ENCODE measurements at places on chromosomes 7 and 10. TPM values are rescaled to one million over a fixed set of nuclear protein-coding genes. Genes with fewer than 3 reads are reported as not detected.

PAPOLB gene
- total RNA-seq: 0.25 TPM

PCGF6 gene
- total RNA-seq: 18.1 TPM

CTAGE4 gene
- total RNA-seq: not detected

GRCh38 chr7:24609570-24609969 is 36.3 kb downstream of the PALS2 start:
- peaks cover 3% of the 10 kb centered on the region for H3K4me1 ChIP-seq
- H3K4me3 ChIP-seq: no peak overlapping the region
- H3K27ac ChIP-seq: no peak overlapping the region
- no peak for DNase-seq
- no peaks in the 10 kb centered on the region for H3K27me3 ChIP-seq

GRCh38 chr7:159032753-159033472 is 111.8 kb downstream of the VIPR2 start:
- peaks cover 68% of the 10 kb centered on the region for H3K27me3 ChIP-seq
- no peak for DNase-seq
- H3K36me3 ChIP-seq: no peaks in the 10 kb centered on the region
- H3K4me1 ChIP-seq: peaks cover 46% of the 10 kb centered on the region
- no peak overlapping the region for H3K4me3 ChIP-seq
- H3K27ac ChIP-seq: no peak overlapping the region

DNA sequence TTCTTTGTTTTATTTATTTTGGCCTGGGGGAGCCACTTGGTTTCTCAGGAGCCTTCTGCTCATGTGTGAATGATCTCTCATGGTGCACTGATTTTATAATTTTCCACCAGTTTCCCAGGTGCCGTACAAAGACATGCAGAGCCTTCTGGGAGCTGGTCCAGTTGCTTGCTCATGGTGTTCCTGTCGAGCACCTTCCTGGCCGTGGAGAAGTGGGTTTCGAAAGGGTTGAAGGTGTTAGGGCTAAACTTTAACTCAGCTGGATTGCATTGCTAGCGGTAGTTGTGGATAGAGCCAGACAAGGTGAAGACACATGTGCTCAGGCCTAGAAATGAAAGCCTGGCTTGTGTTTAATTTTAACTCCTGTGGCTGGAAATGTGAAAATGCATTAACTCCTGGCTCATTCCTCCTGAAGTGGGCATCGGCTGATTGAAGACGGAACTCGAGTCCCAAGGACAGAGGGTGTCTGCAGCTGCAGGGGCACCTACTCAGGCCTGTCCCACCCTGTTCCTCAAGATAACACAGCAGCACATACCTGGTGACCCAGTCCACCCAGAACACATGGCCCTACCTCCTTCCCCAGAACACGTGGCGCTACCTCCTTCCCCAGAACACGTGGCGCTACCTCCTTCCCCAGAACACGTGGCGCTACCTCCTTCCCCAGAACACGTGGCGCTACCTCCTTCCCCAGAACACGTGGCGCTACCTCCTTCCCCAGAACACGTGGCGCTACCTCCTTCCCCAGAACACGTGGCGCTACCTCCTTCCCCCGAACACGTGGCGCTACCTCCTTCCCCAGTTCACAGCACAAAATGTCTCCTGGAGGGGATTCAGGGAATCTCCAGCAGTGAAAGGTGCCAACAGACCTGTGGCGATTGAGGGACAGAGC is 133.2 kb downstream of the WDR37 start:
- no peaks in the 10 kb centered on the region for H3K36me3 ChIP-seq
- peaks cover 22% of the 10 kb centered on the region for H3K4me1 ChIP-seq
- H3K27ac ChIP-seq: no peak overlapping the region

- H3K27ac ChIP-seq: no peak overlapping the region
- H3K36me3 ChIP-seq: no peaks in the 10 kb centered on the region
- no peaks in the 10 kb centered on the region for H3K4me1 ChIP-seq
- H3K27me3 ChIP-seq: peaks cover 16% of the 10 kb centered on the region
- DNase-seq: peak; percentile 13
Measured at GRCh38 chr7:16847381-16847860, 34.4 kb downstream of the AGR3 start.

- H3K27ac ChIP-seq: no peak overlapping the region
- peaks cover under 1% of the 10 kb centered on the region for H3K4me1 ChIP-seq
- DNase-seq: no peak
Measured at GRCh38 chr7:50781381-50782293, 1.1 kb downstream of the GRB10 start.

- H3K36me3 ChIP-seq: peaks cover 89% of the 10 kb centered on the region
- no peak overlapping the region for H3K4me3 ChIP-seq
- no peaks in the 10 kb centered on the region for H3K4me1 ChIP-seq
- H3K27ac ChIP-seq: no peak overlapping the region
Measured at GRCh38 chr10:856416-857157, 74.9 kb downstream of the LARP4B start.

DNA sequence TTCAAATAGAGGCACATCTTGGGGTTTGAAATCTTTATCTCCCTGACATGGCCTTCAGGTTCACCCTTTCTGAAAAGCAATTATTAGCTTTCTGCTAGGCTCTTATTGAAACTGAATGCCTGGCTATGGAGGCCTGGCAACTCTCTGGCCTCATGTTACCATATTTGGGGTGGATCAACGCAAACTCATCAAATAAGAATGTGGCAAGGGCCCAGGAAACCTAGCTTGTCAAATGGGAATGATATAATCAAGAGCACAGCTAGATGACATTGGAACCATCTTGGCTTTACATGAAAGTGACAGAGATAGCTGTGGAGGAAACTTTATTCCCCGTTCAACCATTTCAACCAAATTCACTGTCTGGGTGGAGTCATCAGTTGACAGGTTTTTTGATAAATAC is 202.8 kb upstream of the SMIM30 start:
- no peak overlapping the region for H3K4me3 ChIP-seq
- DNase-seq: no peak
- no peaks in the 10 kb centered on the region for H3K27me3 ChIP-seq
- H3K4me1 ChIP-seq: no peaks in the 10 kb centered on the region

DNA sequence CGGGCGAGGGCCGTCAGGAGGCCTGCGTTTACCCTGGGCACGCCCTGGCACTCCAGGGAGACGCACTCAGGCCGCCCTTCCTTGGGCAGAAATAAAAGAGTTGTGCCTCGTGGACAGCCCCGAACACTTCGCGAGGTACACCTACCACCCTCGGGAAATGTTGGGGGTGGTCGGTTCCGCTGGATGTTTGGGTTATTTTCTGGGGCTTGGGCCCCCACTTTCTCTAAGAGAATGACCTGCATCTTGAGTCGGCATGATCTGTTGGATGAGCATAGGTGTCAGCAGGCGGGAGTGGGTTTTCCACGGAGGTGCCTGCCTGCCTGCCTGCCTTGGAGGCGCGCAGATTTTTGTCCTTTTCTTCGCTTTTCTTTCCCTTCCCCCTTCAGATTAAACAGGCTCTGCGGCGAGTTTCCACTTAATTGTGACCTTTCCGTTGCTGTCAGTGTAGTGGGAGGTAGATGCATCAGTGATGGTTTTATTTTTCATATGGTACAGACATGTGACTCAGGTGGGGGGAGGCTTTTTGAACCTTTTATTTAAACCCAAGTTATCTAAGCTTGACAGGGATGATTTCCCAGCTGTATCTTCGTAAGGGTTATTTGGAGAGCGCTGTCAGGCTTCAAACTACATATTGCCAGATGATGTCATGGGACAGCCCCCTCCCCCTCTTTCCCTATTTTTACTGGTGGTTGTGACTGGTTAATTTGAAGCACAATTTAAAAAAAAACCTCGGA is 661 bp downstream of the HECTD2 start:
- H3K4me3 ChIP-seq: peak overlapping the region; percentile 74
- no peaks in the 10 kb centered on the region for H3K27me3 ChIP-seq
- peaks cover 9% of the 10 kb centered on the region for H3K4me1 ChIP-seq
- DNase-seq: peak; percentile 57

Data from K562 (cell line).